Stimulated activated CD8-positive, alpha-beta memory T cell treated with anti-CD3 and anti-CD28 coated beads, Interleukin-15, amount 100 ng/mL, for 4 hours (primary cell): ENCODE measurements at places on chromosomes 3 and 15.

GRCh38 chr3:32376115-32376514 lies 15.5 kb upstream of the CMTM7 start:
- DNase-seq: no peak

GRCh38 chr3:11084677-11085076 lies 69.6 kb upstream of the HRH1 start:
- no peak for DNase-seq

- DNase-seq: no peak
These were observed 76.9 kb upstream of the FRMD4B start for GRCh38 chr3:69462826-69463100.

- DNase-seq: no peak
These were observed 17.7 kb downstream of the FNDC3B start for GRCh38 chr3:172057059-172057458.

DNA sequence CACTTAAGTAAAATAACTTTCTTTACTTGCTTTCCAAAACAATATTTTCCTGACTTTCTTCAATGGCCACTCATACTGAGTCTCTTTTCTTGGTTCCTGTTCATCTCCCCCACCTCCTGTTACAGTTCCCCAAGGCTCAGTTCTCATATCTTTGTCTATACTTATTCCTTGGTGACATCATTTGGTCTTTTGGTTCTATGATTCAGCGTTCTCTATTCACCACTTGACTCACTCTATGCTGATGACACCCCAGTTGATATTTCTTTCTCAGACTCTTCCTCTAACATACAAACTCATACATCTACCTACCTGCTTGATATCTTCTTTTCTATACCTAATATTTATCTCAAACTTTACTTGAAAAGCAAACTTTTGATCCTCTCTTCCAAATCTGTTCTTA lies 85.0 kb upstream of the P3H2 start:
- DNase-seq: no peak

- DNase-seq: no peak
These were observed 212.3 kb upstream of the NECTIN3 start for GRCh38 chr3:110859336-110859735.

DNA sequence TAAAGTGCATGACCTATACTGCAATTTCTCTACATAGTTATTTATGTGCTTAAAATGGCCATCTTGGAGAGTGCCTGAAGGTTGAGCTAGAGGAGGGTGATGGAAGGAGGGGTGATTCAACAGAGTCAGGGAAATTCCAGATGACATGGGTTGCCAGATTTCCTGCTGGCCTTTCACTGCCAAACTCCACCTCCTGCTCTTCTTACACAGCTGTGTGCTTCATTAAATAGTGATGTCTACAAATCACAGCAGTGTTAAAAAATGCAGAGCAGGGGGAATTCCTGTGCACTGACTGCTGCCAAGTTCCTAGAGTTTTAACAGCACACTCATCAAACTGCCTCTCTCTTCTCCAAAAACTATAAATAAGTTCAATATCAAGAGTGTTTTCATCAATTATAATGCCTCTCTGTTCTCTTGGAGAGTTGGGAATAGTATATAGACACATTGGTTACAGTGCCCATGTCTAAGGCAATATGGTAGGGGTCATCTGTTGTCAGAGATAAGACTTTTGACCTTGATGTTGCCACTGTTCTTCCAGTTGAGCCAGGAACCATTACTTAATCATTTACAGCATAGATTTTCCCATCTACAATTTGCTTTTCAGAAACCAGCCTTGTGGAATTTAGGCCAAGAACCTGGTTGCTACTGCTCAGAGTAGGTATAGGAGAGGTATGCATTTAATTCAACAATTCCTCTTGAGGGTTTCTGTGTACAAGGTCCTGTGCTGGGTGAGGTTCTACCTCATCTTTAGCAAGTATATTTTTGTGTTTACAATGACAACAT lies 79.6 kb downstream of the TP63 start:
- DNase-seq: no peak

GRCh38 chr3:18723206-18723810 lies 298.2 kb upstream of the SATB1 start:
- no peak for DNase-seq

DNA sequence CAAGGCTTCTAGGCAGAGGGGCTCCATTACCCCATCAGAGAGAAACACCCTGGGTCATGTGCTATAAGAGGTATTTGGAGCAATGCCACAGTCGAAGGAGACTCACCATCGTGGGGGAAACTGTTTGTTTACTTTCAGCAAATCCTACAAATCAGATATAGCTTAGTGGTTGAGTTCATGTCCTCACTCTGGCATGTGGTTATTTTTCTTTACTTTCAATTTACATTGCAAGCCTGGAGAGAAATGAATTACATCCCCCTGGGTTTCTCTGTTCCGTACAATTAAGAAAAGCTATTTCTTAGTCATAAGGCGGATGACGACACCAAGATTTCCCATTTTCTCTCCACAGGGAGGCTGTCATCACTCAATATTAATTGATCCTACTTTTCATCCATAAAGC lies 36.9 kb downstream of the RFTN1 start:
- no peak for DNase-seq

- DNase-seq: no peak
These were observed 18.6 kb upstream of the PRSS50 start for GRCh38 chr3:46736006-46736872.

DNA sequence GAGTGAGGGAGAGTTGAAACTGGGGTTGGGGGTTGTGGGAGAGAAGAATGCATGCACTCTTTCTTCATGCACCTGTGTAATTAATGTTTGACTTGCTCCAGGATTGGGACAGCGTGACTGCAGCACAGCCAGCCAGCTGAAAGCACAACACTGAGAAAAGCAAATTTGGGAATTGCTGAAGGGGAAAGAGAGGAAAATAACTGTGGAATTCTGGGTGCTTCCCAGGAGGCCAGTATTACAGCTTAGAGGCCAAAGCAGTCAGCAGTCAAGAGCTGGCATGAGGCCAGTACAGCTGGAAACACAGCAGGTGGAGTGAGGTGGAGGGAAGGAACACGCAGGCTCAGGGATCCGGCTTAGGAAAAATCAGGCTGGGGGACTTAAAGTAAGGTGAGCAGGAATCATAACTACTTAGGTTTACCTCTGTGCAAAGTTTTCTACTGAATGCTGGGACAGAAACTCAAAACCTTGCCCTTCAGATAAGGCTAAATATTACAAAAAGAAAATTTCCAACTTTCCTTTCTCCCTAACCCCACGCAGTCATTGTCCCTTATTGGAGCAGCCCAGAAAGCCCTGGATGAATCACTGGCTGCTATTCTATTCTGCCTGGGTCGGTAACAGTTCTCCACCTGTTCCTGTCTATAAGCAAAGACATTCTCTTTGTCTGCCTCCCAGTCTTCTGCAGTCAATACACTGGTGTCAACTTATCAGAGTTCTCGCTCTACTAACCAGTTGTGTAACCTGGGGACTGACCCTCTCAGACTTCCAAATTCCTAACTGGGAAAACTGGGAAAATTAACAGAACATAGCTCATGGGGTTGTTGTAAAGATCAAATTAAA lies 167.2 kb downstream of the MAGI1 start:
- DNase-seq: no peak

GRCh38 chr3:10310578-10310977 lies 10.3 kb downstream of the SEC13 start:
- no peak for DNase-seq

DNA sequence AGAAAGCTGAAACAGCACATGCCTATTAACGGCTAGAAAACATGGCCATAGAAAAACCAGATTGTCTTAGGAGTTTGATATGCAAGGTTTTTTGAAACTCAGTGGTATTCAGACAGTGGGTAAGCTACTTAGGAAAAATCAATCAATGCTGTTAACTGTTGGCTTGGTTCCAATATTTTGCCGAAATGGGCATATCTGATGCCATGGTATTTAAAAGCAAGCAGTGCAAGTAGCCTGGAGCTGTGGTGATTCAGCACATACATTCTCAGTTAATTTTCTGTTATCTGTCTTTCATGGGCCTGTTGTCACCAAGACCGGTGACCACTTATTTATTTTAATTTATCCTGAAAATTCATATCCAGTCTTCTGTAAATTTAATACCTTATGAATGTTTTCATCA lies 17.3 kb upstream of the SUCNR1 start:
- DNase-seq: no peak

- no peak for DNase-seq
These were observed 253.5 kb downstream of the SHQ1 start for GRCh38 chr3:72594615-72595215.

DNA sequence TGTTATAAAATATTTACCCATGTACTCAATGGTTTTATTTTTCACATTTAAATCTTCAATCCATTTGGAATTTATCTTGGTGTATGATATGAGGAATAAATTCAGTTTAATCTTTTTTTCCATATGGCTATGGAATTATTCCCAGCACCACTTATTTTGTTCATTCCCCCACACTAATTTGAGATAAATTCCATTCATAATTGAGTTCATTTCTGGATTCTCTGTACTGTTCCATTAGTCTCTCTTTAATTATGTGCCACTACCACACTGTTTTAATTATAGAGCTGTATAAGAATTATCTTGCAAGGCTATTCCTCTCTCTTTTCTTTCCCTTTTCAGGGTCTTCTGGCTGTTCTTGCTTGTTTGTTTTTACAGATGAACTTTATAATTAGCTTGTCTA lies 34.6 kb downstream of the PDE8A start:
- no peak for DNase-seq
